Activated CD4-positive, alpha-beta T cell treated with anti-CD3 and anti-CD28 coated beads, Interleukin-2, amount 50 U/mL, for 1 hour (primary cell): ENCODE measurements at places on chromosomes 16 and 17.

DNA sequence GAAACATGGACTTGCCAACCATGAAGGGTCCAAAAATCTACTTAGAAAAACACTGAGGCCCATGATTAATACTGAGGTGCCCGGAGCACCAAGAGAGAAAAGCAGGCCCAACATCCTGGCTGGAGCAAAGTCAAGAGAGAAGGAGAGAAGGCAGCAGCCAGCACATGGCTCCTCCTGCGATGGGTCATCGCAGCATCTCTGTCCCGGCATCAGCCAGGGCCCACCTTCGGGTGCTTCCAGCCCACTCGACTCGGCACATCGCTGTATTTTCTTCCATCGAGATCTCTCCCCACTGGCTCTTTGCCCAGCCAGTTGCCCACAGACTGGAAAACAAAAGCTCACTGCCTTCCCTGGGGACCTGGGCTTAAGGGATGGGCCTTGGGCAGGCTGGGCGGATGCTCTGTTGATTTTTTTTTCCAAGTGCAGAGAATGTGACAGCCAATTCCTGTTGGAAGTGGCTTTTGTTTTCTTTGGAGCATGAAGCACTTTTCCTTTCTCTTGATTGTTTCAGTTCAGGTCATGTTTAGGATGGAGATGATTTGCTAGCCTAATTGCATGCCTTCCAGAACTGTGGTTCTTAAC, 58.1 kb downstream of the CYB5B start:
- DNase-seq, result no peak

DNA sequence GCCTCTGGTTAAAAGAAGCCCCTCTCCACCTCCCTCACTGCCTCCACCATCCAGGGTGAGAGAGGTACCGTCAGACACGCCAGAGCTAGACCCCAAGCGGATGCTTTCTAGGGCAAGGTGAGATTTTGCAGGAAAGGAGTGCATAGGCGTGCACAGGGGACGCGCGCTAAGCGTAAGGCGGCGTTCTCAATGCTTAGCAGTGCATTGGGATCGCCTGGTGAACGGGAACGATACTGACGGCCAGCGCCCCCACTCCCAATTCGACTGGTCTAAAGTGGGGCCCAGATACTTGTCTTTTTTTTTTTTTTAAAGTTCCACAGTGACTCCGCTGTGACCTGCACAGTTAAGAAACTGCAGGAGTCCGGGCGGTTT, 57.9 kb upstream of the CREBBP start:
- no peak for DNase-seq

DNA sequence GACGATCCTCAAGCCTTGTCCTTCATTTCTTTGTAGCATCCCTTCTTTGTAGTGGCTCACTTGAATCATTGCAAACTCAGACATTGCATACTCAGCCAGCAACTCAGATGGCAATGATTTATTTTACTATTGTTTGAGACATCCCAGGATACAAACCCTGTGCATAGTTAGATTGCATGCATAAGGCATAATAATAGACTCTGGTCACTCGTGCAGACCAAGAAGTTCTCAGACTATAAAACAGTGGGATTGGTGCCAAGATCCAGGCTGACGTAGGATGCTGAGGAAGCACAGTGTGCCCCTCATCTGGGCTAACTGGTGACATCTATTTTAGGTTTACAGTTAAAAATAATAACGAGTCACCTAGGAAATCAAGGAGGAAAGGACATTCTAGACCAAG, 142.3 kb downstream of the PMP22 start:
- DNase-seq, result no peak

- DNase-seq, result no peak
These were observed 27.1 kb downstream of the ERN1 start for GRCh38 chr17:64102627-64103390.

DNA sequence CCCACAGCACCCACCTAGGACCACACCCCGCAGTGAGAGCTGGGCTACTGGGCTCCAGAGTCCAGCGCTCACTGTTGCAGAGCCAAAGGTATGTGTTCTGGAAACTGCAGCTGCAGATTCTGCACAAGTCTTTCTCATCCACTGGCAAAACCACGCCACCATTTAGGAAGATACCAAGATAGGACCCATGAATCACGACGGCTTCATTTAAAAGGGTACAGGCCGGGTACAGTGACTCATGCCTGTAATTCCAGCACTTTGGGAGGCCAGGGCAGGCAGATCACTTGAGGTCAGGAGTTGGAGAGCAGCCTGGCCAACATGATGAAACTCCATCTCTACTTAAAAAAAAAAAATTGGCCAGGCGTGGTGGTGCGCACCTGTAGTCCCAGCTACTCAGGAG, 18.8 kb downstream of the FOXF1 start:
- DNase-seq, result no peak

- no peak for DNase-seq
These were observed 18.6 kb downstream of the PRCD start for GRCh38 chr17:76558198-76559095.

DNA sequence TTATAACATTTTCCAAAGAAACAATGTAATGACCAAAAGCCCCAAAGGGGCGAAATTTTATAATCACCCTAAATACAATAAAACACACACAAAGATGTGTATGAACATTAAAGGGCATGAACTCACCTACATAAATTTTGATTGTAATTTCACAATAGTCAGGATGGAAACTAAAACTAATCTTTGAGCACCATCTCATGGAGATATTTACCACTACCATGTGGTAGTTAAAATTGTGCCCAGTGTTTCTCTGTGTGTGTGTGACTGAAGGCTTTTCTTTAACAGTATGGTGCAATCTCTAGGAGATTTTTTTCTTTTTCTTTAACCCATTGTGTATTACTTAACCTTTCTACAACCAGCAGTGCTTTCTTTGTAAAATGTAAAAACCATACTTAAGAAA, 19.7 kb upstream of the MEIOC start:
- no peak for DNase-seq

GRCh38 chr16:49937886-49938285, 82.0 kb upstream of the ZNF423 start:
- DNase-seq, result no peak

DNA sequence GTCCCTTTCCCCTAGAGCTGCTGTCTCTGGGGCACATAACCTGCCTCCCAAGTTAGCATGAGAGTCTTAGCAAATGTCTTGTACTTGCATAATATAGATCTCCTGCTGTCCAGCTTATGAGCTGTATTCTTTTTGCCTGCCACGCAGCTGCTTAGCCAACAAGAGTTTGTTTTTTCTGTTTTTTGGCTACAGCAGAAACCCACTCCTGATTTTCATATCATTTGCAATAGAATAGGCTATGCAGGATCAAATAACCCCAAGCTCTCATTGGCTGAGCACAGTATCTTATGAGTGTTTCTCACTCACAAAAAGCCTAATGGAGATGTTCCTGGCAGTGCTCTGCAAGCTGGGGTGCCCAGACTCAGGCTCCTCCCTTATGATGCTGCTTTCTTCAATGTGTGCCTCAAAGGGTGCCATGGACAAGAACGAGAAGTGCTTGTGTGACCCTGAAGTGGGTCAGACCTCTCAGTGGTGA, 23.1 kb downstream of the B9D1 start:
- no peak for DNase-seq

DNA sequence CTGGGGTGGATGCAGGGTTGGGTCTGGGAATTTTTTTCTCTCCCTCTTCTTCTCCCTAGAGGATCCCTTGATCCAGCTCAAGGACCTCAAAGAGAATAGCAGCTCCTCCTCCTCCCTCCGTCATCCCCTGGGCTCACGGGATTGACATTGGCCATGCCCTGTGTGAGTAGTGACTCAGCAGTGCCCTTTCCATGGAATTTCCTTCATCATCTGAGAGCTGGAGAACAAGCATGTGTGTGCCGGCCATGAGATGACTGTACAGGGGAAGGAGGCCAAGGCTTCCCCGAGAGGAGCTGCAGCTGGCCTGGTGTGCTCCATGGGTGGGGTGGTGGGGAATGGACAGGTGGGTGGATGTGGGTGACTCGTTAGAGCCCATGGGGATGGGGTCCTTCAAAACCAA, 8.9 kb upstream of the WSCD1 start:
- no peak for DNase-seq

GRCh38 chr17:9880582-9880999, 24.5 kb downstream of the RCVRN start:
- no peak for DNase-seq

- no peak for DNase-seq
These were observed 3.4 kb downstream of the C1QTNF1 start for GRCh38 chr17:79027274-79027924.

- DNase-seq, result no peak
These were observed 18.2 kb upstream of the ERN1 start for GRCh38 chr17:64148017-64148631.

DNA sequence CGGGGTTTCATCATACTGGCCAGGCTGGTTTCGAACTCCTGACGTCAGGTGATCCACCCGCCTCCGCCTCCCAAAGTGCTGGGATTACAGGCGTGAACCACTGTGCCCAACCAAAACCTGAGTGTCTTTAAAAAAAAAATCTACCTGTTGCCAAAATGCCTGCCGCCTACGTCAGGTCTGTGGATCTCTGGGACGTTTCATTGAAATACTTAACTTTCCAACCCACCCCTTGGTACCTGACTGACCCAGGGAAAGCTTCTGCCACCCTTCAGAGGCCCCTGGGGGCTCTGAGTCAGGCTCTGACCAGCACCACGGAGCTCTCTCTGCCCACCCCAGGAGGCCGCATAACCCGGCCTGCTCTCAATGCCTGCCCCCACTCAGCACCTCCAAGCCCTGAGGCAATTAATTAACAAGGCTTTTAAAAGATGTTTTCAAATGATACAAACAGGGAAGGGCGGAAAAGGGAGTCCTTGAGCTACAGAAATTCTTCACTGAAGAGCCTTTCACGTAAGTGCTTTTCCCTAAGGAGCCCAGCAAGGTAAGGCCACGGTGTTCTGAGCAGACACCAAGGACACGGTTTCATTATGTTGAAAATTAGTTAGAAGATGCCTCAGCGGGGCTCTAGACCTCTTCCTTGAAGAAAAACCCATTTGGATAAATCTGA, 29.3 kb upstream of the GSG1L start:
- no peak for DNase-seq

DNA sequence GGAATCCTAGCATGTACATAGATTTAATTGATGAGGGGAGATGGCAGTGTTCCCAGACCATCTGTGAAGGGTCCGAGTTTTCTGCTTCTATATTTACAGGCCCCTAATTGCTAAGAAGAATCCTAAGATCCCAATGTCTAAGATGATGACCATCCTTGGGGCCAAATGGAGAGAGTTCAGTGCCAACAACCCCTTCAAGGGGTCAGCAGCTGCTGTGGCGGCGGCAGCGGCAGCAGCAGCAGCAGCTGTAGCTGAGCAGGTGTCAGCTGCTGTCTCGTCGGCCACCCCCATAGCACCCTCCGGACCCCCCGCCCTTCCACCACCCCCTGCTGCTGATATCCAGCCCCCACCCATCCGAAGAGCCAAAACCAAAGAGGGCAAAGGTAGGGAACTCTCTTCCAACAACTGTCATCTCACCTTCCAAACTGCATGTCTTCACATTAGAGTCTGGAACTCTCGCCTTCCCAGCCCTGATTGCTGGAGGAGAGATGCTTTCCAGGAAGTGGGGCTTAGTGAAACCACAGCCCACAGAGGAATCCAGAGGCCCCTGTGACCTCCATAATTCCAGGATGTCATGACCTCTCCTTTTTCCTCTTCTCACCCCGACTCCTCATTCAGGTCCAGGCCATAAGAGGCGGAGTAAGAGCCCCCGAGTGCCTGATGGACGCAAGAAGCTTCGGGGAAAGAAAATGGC, 4.7 kb downstream of the CHD3 start:
- no peak for DNase-seq

DNA sequence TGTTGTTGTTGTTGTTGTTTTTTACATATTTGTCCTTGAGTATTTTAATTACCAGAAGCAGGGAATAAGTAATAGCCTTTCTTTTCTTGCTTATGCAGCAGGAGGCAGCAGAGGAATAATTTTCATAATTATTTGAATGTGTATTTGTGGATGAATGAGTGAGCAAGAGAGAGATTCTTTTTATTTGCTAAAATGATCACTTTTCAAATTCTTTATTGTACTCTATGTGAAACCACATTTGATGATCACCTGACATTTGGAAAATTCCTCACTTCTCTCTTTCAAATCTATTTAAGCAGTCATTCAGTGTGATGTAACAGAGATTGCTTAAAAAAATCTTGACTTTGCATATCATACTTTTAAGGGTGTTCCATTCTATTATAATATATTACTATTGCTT, 223.6 kb downstream of the BCAS3 start:
- DNase-seq, result no peak

GRCh38 chr16:30030841-30031413, at the start of gene TLCD3B:
Gene TLCD3B (minus strand): TSS chr16:30031271. CDS start chr16:30030527, 744 bp downstream.
- DNase-seq, result no peak

GRCh38 chr16:84667600-84668309, 19.4 kb downstream of the KLHL36 start:
- DNase-seq, result no peak

GRCh38 chr16:69315486-69316311, 4.5 kb downstream of the VPS4A start:
- no peak for DNase-seq

DNA sequence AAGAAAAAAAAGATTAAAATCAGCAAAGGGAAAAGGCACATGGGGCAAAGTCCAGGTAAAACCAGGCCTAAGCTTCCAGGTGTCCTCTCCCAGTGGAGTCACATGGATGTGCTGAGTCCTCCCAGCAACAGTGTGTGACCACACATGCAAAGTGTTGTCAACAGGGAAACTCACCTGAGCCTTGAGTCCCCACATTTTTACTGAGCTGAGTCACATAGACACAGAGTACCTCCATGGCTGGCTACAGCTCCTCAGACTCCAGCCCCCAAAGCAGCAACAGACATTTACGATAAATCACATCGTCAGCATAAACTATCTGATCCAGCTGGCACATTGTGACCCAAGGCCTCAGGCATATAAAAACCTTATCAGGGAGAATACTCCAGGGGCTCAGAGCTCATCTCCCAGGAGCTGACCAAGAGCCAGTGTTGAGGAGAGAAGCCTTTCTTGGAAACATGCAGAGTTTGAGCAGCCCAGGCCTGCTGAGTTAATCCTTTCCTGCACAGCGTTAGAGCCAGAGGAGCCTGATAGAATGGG, 20.5 kb downstream of the ERCC4 start:
- no peak for DNase-seq

DNA sequence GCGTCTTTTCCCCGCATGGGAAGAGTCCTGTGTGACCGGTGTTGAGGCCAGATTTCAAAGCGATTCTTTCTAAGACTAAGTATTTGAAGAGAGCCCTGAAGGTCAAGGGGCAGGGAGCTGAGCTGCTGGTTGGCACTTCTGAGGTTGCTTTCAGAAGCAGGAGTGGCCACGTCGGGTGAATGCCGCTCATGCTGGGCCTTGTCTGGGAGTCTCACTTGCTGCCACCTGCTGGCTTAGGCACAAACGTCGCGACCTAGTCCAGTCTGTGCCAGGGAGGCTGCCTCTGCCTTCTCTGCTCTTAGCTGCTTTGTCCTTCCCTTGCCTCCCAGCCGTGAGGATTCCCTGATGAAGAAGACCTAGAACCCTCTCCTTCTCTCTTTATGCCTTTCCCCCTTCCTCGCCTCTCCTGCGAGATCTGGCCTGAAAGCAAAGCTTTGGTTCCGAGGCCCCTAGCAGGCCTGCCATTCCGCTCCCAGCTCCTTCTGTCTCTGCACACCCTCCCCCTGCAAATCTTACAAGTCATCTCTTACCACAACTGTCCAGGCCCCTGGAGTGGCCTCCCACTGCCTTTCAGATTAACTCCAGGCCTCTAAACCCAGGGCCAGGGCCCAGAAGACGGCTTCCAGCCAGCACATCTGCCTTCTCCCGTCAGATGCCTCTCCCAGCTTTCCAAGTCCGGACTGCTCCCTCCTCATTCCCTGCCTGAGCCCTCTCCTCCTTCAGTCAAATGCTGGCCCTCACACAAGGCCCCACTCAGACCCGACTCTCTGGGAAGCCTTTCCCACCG, 11.4 kb downstream of the CTNS start:
- DNase-seq, result peak; percentile 41
